Myocyte (in vitro differentiated cells): ENCODE measurements at places on chromosomes 6 and 20.

- DNase-seq: no peak
Measured at GRCh38 chr6:113160306-113161017, 696.7 kb upstream of the MARCKS start.

GRCh38 chr20:5642155-5642981 is 107.8 kb upstream of the SHLD1 start:
- DNase-seq: peak; percentile 40

- peak; percentile 82 for DNase-seq
Measured at GRCh38 chr20:325889-326644, 715 bp downstream of the SOX12 start.

- peak; percentile 96 for DNase-seq
Measured at GRCh38 chr20:45104786-45105185, 3.9 kb upstream of the KCNS1 start.

DNA sequence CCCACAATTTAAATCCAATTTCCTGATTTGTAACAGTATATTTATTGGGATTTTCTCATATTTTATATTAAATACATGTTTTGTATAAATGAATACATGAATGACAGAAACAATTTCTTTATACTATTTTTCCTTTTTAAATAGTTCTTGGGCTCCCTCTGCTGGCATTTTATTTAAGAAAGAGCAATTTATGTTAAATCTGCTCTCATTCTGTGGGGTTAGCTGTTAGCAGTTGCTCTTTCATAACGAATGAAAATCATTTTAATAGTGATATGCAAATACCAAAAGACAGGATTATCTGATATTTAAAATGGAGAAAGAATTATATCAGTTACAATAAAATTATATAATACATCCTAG is 118.3 kb downstream of the RALGAPA2 start:
- peak; percentile 47 for DNase-seq

DNA sequence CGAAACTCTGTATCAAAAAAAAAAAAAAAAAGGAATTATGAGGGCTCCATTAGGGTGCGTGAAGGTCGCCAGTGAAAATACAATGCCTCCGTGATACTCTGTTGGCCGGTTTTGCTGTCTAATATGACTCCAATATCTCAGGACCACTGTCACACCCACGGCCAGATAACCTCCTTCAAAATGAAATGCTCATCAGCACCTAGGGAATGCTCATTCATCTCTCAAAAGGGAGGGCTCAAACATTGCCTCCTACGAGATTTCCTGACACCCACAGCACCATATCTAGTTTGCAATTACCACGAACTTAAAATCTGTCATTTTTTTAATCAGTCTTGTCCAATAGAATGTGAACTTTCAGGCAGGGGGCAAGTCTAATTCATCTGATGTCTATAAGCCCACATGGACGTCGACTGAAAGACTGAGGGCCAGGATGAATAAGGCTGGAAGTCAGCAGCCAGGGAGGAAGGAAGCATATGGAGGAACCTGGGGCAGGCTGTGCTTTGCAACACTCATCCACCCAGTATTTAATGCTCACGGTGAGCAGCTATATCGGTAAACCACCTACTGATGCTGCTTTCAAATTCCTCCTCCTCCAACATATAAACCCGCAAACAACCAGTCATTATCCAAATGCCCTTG is 42.8 kb downstream of the MAP3K5 start:
- DNase-seq: no peak

GRCh38 chr6:4610256-4610655 is 165.9 kb upstream of the CDYL start:
- peak; percentile 71 for DNase-seq

- DNase-seq: no peak
Measured at GRCh38 chr20:49351775-49352174, 73.9 kb upstream of the ZNFX1 start.

GRCh38 chr6:144008120-144008811 is at the start of gene PLAGL1:
Gene PLAGL1, minus strand, starts transcription at chr6:144008259. Its CDS starts 60,123 bp downstream, at chr6:143948136.
- peak; percentile 79 for DNase-seq

DNA sequence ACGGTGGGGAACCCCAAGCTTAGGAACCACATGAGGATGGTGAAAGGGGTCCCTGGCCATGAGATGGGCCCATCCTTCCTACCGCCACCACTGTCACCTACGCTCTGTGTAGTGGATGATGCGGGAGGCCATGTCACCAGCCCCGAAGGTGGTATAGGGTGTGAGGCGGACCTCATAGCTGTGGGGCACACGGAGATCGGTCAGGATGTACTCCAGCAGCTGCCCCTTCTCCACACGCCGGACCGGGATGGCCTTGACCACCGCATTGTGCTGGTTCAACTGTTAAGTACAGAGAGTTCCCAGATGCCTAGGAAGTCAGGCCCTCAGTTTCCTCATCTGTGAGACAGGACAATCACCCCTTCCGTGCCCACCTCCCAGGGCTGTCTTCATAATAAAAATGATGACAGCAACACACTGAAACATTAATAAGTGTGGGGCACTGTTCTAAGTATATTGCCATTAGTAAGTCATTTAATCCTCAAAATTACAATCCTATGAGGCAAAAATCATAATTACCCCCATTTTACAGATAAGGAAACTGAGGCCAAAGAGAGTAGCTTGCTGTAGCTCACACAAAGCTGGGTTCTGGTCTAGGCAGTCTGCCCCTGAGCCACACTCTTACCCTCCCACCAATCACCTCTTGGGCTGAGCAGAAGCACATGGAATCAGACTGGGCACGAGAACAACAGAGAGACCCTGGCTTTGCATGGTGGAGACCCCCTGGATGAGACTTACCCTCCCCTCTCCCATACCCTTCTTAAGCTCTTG is 51.4 kb downstream of the MDGA1 start:
- no peak for DNase-seq

GRCh38 chr6:6890400-6890858 is 217.3 kb upstream of the RREB1 start:
- DNase-seq: no peak

DNA sequence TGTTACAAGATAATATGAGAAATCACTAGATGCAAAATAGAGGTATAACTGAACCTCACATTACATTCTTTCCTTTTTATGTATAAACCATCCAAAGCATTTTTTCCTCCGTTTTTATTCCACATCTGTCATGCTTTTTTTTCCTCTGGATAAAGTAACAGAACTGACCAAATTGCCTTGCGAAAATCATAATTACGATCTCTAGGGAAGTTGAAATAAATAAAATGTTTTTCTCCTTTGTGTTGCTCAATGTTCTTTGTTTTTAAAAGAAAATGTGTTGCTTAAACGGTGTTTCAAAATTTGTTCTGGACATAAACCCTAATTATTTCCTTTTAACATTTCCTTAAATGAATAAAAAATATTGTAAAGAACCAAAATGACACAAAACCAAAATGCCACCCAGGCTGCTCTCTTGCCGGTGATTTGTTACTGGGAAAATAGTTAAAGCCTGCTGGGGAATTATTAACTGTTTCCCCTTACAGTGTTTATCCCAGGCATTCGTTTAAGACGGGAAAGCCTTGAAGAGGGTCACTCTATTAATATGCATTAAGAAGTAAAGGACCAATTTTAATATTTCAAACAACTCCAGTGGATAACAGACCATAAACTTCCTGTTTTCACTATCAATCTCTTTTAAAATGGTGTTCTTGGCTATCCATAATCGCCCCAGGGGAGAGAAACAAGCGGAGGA is 1.7 kb upstream of the ADGRB3 start:
- no peak for DNase-seq
